Right ventricle myocardium inferior (tissue), 1 donor: ENCODE measurements at places on chromosomes 5 and 9. TPM values are rescaled to one million over a fixed set of nuclear protein-coding genes. Genes with fewer than 3 reads are reported as not detected.

MAMDC2 gene
- 10.8 TPM for total RNA-seq

FOXD4 gene
- total RNA-seq, result not detected

CTNND2 gene
- total RNA-seq, result 1.7 TPM

- peak; percentile 77 for DNase-seq
These were observed at the start of gene ZFP2 for GRCh38 chr5:178895615-178896571. TSS of gene ZFP2 (plus strand) at chr5:178895913. CDS start at chr5:178931314, 35,401 bp downstream.

- DNase-seq, result no peak
These were observed 216.3 kb downstream of the CDK5RAP2 start for GRCh38 chr9:120363697-120364096.

DNA sequence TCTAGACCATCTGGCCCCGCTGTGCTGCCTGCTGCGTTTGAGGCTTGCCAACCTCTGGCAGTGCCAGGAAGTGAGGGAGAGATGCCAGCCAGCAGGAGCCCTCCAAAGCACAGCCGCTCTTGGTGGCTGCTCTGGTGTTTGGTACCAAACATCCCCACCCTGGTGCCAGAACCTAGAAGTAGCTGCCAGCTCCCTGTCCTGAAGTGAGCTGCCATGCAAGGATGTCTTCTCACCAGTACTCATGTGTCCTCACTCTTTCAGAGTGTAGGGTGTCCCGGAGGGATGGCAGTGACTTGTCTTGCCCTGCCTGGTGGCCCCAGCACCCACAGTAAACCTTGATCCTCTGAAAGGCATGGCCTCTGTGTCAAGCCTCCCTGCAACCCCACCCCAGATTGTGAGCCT lies 43.4 kb downstream of the AMBP start:
- no peak for DNase-seq

DNA sequence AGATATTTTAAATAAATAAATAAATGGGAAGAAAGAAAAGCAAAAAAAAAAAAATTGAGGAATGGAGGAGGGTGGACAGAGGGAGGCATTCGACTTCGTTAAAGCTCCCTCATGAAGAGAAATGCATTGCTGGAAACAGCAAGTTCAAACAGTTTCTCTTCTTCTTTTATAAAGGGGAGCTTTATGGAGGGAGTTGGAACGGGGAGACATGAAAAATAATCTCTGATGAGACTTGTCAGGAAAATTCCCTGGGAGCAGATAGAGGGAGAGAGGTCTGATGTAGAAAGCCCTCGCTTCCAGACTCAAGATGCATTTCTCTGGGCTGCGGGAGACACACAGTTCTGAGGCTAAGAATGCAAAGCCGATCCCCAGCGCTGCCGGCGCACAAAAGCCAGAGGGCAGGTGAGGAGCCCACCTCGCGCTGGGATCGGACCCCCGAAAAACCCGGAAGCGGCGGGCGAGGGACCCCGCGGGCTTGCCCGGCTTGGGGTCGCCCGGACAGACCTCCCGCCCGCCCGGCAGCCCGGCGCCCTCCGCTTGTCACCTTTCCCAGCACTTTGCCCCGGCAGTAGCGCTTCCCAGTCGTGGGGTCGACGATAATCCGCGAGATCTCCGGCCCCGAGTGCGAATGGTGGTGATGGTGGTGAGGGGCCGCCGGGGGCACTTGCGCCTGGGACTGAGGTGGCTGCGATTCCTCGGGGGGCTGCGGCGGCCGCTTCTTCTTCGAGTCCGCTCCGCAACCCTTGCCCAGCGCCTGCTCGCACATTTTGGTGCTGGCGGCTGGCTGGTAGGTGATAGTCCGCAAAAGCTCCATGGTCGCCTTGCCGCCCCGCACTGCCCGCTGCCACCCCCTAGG lies 512 bp downstream of the PLK2 start:
- DNase-seq, result no peak
